Fibroblast of pulmonary artery (primary cell): ENCODE measurements at places on chromosomes 7 and 10.

GRCh38 chr10:119460369-119461195 is 81.9 kb downstream of the RGS10 start:
- no peak for DNase-seq

GRCh38 chr10:97550336-97551149 is 22.0 kb upstream of the ANKRD2 start:
- no peak for DNase-seq

DNA sequence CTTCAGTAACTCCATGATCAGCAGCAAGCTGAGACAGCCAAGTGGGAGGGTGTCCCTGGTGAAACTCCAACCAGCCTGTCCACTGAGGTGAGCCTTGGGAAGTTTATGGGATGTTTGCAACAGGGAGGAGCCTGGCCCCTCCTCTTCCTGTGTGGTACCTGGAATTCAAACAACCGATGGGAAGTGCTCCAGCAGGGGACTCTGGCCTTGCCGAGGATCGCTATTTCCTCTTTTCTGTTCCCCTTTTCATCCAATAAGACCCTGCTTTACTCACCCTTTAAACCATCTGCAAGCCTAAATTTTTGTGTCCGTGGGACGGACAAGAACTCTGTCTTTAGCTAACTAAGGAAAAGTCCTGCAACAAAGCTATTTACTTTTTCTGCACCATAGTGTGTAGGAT is 491.1 kb upstream of the ZMIZ1 start:
- no peak for DNase-seq

DNA sequence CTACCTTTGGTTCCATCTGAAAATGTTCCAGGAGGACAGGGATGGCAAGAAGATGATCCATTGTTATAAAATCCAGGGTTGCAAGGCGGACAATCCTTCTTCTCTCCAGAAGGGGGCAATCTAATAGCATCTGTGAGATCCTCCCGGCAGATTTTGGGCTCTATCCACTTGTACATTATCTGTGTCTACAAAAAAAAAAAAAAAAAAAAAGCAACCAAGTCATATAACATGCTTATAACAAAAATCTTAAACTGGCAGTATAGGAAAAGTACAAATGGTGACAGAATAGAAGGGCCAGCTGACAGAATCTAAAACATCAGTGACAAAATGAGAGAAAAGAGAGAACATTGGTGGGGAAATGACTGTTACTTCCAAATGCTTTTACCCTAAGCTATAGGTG is 132.7 kb downstream of the ELAPOR2 start:
- peak; percentile 76 for DNase-seq

DNA sequence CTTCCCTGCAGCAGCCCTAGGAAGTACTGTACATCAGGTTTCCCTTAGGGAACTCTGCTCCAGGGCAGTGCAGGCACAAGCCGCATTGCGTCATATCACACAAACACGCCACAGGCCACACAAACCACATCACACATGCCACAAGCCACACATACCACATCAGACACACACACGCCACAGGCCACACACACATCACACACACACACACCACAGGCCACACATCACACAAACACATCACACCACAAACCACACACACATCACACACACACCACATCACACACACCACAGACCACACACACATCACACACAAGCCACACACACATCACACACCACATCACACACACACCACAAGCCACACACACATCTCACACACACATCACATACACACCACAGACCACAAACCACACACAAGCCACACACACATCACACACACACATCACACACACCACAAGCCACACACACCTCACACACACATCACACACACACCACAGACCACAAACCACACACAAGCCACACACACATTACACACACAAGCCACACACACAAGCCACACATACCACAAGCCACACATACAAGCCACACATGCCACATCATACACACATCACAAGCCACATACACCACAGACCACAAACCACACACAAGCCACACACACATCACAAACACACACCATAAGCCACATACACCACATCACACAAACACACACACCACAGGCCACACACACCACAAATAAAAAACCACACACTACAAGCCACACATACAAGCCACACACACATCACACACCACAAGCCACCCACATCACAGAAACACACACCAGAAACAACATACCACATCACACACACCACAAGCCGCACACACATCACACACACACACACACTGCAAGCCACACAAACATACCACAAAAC is 53.4 kb downstream of the TMEM209 start:
- DNase-seq: peak; percentile 38

GRCh38 chr10:44966816-44967509 is 7.4 kb downstream of the RASSF4 start:
- DNase-seq: no peak

DNA sequence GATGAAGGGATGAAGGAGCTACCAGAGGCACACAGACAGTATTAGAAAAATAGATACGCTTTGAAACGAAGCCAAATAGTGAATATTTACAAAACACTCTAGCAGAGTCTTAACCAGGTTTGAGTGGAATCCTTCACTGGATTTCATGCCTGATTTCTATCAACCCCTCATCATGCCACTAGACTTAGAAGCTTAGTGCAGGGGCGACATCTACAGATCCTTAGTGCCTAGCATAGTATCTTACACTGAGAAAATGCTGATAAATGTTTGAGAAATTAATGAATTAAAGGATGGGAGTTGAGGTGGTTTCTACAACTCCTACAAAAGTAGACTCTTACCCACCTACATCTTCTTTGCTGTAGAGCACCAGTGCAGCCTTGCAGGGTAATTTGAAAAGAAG is 54.7 kb upstream of the CCNJ start:
- DNase-seq: no peak

GRCh38 chr7:98945852-98946251 is 67.5 kb downstream of the TRRAP start:
- DNase-seq: no peak
